ENCODE measurements at places on chromosomes 3 and 15. TPM values are rescaled to one million over a fixed set of nuclear protein-coding genes. Genes with fewer than 3 reads are reported as not detected.

DNA sequence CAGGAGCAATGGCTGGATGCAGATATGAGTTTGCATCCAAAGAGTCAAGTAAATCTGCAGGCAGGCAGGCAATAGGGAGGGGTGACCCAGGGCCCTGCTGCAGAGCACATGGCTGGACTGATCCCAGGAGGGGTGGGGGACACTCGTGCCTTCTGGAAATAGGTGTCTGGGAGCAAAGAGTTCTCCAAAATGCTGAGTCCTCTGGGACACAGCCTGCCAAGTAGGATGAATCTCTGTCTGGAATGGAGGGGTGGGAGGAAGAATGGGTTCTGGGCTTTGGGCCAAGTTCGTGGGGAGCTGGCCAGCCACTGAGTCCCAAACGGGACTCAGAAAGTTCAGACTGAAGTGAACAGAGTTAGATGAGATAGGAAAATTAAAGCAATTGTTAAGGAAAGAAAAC is 214.5 kb downstream of the MTHFS start:
- no peaks in the 10 kb centered on the region for H3K36me3 ChIP-seq
- H3K4me3 ChIP-seq, result no peak overlapping the region
- no peaks in the 10 kb centered on the region for H3K27me3 ChIP-seq

DNA sequence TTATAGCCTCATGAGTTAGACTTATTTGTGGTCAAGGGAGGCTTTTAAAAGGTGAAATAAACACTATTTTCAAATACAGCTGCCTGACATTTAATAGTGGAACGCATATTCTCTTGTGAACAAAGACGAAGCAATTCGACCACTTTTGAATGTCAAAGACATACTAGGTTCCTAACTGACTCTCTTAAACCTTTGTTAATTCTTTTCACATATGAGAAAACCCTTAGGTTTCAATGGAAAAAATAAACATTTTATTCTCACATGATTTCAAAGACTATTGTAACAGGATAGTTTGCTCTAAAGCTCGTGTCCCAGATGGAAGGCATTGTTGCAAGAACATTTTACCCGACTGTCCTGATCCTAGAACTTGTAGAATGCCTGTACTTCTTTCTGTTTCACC is 74.8 kb upstream of the BOC start:
- no peaks in the 10 kb centered on the region for H3K36me3 ChIP-seq
- no peaks in the 10 kb centered on the region for H3K27me3 ChIP-seq
- no peak overlapping the region for H3K4me3 ChIP-seq

The TMEM42 gene
- 19.2 TPM for total RNA-seq

DNA sequence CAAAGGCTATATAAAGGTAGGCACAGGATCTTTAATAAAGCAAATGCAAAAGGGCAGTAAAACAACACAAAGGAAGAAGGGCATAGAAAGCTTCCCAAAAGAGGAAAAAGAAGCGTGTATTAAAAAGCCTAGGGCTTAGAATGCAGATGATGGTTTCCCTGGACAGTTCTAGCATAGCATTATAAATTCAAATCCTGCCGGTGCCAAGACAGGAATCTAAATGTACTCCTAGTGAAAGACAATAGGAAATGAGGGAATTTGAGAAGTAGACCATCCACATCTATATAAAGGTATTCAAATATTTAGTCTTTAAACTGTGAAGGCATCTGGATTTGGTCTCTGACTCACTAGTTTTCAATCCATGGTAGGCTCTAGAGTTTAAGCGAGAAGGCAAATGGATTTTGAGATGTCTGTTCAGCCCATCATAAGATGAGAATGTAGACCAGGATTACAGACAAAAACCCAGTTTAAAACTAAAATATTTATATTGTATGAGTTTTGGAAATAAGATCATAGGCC is 431.8 kb downstream of the TBL1XR1 start:
- no peaks in the 10 kb centered on the region for H3K36me3 ChIP-seq
- no peaks in the 10 kb centered on the region for H3K27me3 ChIP-seq
- H3K27ac ChIP-seq, result no peak overlapping the region

GRCh38 chr3:152505926-152506325 is 237.2 kb downstream of the MBNL1 start:
- no peaks in the 10 kb centered on the region for H3K27me3 ChIP-seq
- H3K4me3 ChIP-seq, result no peak overlapping the region
- DNase-seq, result no peak
- no peaks in the 10 kb centered on the region for H3K4me1 ChIP-seq
- no peaks in the 10 kb centered on the region for H3K36me3 ChIP-seq
- no peak overlapping the region for H3K27ac ChIP-seq

The KBTBD8 gene
- 79.9 TPM for total RNA-seq

DNA sequence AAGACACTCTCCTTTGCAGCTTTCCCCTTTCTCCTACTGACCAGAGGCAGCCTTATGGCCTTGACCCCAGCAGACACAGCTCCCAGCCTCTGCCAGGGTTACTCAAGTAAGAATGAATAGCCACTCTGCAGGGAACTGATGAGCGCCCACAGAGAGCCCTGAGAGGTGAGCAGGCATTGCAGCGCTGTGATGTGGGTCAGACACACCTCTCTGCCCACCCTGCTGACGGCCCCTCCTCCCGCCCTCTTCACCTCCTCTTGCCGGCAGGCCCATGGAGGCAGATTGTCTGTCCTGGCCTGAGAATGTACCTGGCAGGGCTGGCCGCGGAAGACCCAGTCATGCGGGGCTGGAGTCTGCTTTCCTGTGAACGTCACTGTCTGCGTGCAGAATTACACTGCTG is 512.6 kb upstream of the PPP2R3A start:
- no peaks in the 10 kb centered on the region for H3K4me1 ChIP-seq
- no peaks in the 10 kb centered on the region for H3K36me3 ChIP-seq
- H3K27me3 ChIP-seq, result no peaks in the 10 kb centered on the region
- DNase-seq, result no peak
- no peak overlapping the region for H3K27ac ChIP-seq

DNA sequence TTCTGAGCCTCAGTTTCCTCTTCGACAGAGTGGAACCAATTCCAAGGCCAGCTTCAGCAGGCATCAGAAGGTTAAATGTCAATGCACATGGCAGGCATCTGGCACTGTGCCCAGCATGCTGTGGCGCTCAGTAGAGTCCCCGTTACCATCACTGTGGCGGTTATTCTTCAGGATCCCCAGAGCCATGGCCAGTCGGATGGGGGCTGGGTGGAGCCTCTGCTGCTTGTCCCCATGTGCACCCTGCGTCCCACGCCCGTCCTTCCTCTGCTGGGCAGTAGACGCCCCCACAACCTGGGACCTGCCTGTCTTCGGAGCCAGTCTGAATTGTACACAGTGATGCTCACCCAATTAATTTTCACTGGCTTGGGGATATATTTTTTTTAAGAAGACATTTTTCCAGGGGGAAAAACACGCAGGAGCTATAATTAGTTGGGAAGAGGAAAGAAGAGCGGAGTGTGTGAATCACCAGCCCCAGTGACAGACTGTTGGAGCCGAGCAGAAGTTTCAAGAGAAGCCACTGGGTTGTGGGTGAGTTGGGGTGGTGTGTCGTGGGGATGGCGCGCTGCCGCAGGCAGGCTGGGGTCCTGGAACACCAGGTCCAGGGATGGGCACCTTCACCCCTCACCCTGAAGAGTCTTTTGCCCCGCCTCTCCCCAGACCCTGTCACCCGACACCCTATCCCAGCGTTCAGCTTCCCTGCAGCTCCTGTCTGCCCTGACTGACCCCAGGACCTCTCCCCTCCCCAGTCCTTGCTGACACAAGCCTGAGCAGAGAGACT is 26.8 kb upstream of the RPL29 start:
- no peak overlapping the region for H3K27ac ChIP-seq
- peaks cover 42% of the 10 kb centered on the region for H3K4me1 ChIP-seq
- H3K4me3 ChIP-seq, result peak overlapping the region; percentile 9
- H3K27me3 ChIP-seq, result no peaks in the 10 kb centered on the region
- no peaks in the 10 kb centered on the region for H3K36me3 ChIP-seq

The ALDH1A2 gene
- total RNA-seq, result not detected

Measured in Karpas-422 (cell line).